Activated CD4-positive, CD25-positive, alpha-beta regulatory T cell treated with anti-CD3 and anti-CD28 coated beads, Interleukin-2, amount 50 U/mL, for 16 hours (primary cell): ENCODE measurements at places on chromosomes 5 and 9.

DNA sequence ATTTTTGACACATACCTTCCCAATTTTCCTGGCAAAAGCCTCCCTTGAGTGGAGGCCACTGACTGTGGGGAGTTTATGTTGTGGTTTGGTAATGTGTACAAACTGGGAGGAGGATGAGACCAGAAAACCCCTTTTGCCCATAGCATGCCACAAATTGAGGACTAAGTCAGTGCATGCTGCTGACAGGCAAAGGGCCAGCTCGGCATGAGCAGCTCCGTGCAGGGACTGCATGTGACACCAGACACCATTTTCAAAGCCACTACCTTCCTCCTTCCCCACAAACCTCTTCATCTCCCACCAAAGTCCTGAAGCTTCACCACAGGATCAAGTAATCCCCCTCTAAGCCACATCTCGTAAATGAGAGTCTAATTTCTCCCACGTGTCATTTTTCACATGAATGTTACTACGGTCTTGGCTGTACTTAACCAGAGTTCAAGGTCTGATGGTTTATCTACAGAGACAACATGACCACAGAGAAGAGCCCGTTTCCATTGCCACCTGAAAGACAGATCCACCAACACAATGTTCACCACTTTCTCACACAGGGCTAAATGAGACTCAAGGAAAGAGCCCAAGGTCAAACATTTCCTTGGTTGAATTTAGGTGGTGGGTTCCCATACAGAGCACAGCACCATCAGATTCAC lies 106.5 kb downstream of the NFIB start:
- no peak for DNase-seq

DNA sequence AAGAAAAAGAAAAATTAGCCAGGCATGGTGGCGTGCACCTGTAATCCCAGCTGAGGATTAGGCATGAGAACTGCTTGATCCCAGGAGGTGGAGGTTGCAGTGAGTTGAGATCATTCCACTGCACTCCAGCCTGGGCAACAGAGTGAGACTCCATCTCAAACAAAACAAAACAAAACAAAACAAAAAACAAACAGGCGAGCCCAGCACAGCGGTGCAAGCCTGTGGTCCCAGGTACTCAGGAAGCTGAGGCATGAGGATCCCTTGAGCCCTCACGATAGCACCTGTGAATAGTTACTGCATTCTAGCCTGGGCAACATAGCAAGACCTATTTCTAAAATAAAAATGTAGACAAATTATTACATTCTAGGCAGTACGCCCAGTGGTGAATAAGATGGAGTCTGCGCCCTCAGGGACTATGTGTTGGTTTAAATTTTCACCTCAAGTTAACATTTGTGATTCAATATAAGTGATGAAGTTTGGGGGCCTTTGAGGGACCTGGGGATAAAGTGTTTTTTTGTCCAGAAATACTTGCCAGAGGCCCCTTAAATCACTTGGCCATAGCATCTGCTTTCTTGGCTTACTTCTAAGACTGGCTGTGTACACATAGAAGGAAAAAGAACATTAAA lies 3.4 kb upstream of the GAPVD1 start:
- no peak for DNase-seq

GRCh38 chr5:109690242-109690974 lies 681 bp downstream of the MAN2A1 start:
- DNase-seq: no peak

GRCh38 chr9:19223724-19224123 lies 6.8 kb upstream of the DENND4C start:
- DNase-seq: no peak

DNA sequence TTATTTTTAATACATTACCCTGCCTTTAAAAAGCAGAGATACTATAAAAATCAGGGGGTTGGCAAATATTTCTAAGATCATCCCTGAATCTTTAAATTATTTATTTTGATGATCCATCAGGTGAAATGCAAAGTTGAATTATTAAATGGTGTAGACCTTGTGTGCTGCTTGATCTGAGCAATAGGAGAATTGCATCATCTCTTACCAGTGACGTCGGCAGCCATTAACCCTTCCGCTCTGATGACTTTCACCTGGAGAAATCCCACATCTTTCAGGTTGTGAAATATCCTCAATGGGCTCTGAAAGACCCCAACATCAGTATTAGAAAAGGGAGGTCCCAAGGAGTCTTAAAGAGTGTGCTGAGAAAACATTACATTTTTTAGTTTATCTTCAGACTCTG lies 270.2 kb downstream of the SLF1 start:
- no peak for DNase-seq

- no peak for DNase-seq
Measured at GRCh38 chr5:143665866-143666265, 146.1 kb upstream of the HMHB1 start.

DNA sequence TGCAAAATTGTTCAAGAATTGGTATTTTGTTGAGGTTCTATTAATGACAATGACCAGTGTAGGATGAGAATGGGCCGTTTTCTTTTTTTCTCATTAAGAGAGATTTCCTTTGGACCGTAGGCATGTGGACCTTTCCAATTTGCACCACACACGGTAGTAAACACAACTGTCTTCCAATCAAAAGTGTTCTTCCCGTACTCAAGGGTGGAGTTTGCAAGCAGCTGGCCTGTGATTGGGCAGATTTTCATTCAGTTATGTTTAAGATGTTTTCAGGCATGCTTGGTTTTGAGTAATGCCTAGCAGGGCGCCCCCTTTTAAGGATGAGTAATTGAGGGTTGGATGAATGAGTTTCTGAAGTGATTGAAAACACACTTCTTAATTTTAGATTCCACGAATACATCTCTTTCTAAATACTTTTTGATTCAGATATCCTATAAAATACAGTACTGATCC lies 2.5 kb downstream of the KDM3B start:
- DNase-seq: peak; percentile 46

GRCh38 chr9:1619915-1620710 lies 395.0 kb upstream of the SMARCA2 start:
- DNase-seq: no peak

DNA sequence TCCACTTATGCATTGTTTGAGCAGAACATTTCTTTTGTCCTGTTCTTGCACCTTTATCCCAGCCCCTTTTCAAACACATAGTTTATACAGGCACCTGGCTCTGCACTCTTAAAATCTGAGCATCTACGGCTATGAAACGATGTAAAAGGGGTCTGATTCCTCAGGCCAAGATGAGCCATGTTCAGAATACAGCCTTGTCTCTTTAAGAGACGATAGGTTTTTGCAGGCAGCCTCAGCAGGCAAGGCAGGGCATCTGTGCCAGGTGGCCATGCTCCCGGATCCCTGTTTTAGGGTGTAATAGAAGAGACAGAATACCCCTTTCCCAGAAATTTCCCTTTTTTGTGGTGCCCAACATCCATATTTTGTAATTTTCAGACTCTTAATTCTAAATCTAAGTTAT lies 89.1 kb upstream of the NFIB start:
- DNase-seq: no peak

DNA sequence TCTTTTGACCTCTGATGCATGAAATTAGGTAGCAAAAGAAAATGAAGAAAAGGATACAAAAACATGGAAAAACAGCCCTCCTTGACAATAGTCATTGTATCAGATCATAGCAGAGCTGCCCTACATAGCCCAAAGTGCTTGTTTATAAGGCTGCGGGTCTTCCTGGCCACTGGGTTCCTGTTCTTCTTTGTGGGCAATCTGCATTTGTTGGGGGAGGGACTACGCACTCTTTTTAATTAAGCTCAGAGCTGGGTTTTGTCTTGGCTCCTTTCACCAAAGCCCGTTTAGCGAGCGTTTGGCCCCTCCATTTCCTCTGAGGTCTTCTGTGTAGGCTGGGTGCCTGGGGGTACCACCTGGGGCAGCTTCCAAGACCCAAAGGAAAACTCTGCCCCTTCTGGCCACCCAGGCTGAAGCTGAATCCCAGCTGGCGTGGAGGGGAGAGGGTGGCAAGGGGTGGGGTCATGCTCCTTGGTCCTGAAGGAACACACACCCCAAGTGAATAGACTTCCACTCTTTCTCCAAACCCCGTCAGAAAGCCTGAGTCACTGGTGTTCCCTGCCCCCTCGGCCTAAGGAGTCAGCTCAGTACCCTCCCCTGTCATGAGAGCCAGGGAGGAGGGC lies 6.5 kb upstream of the PAX5 start:
- DNase-seq: no peak

- no peak for DNase-seq
Measured at GRCh38 chr5:114744406-114744805, 382.5 kb downstream of the KCNN2 start.

DNA sequence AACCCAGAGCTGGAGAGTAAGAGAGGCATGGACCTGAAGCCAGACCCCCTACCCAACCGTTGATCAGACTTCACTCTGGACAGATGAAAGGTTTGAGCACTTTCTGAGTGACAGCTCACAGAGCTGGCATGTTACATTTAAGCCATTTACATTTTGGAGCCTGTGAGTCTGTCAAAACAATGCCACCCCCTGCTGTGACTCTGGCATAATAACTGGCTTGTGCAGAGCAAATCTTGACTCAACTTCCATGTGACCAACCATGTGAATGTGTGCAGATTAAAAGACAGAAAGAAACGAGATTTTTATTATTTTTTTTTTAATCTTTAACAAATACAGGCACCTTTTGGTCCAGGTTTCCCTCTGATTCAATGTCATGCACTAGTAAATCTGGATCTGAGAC lies 48.5 kb downstream of the MFAP3 start:
- no peak for DNase-seq

DNA sequence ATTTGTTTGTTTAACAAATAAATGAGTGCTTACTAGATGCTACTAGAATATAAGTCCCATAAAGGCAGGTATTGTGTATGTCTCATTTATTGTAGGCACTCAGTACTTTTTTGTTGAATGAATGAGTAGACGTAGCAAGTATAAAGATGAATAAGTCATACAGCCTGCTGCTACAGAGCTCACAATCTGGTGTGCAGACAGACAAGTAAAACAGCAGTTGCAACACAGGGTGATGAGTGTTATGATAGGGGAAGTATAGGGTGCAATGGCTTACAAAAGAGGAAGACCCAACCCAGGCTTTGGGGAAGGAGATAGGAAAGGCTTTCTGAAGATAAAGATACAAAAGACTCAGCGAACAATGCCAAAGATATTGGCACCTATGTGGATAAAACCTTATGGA lies 47.7 kb downstream of the SH3RF2 start:
- DNase-seq: no peak

- DNase-seq: no peak
Measured at GRCh38 chr9:70403166-70403565, 11.3 kb downstream of the KLF9 start.

- DNase-seq: no peak
Measured at GRCh38 chr5:54013556-54014194, 296.7 kb downstream of the ARL15 start.

DNA sequence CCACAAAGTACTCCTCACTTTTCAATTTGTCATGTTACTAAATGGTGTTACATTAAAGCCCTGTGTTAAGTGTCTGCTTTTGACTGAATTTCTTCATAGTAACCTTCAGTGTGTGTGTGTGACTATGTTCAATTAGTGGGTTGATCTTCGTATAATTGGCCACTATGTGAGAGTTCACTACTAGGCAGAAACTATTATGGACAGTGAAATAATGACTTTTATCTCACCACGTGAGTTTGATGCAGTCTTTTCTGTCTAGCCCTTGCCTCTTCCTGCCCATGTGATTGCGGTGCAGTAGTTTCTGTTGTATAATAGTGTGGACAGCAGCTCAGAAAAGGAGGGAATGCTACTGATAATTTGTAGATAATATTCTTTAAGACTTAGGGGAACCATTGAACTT lies 1.8 kb upstream of the MAML1 start:
- no peak for DNase-seq

- no peak for DNase-seq
Measured at GRCh38 chr5:111486926-111487325, 25.4 kb downstream of the STARD4 start.

- no peak for DNase-seq
Measured at GRCh38 chr5:172313915-172314314, 30.4 kb upstream of the UBTD2 start.

DNA sequence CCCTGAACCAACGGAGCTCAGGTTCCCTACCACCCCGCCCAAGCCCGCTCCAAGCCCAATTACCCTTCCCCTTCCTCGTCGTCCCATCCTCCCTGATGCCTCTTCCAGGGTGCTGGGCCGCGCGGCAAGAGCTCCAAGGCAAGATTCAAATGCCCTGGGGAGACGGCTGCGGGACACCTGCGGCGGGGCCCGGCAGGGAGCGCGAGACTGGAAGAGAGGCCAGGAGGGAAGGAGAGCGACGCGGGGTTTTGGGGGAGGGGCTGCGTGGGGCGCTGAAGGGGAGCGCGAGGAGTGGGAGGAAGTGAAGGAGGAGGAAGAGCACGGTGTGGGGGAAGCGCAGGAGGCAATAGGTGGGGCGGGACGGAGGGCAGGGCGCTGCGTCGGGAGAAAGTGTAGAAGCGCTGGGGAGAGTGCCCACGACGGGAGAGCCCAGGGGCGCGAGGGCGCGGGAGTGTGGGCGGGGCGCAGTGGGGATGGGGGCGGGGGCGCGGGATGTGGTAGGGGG lies 975 bp upstream of the NXNL2 start:
- DNase-seq: no peak

DNA sequence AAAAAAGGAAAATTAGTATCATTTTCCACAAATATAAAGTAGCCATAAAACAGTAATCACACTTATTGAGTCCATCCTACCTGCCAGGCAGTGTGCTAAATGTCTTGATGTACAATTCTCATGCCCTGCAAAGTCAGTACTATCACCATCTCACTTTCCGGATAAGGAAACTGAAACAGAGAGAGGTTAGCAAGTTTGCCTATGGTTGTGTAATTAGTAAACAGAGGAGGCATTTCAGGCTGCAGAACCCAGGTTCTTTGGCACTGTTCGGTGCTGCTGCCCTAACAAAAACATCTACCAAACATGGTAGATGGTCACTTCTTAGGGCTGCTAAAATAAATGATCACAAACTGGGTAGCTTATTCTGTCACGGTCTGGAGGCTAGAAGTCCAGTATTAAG lies 22.6 kb downstream of the PLAC8L1 start:
- DNase-seq: no peak

DNA sequence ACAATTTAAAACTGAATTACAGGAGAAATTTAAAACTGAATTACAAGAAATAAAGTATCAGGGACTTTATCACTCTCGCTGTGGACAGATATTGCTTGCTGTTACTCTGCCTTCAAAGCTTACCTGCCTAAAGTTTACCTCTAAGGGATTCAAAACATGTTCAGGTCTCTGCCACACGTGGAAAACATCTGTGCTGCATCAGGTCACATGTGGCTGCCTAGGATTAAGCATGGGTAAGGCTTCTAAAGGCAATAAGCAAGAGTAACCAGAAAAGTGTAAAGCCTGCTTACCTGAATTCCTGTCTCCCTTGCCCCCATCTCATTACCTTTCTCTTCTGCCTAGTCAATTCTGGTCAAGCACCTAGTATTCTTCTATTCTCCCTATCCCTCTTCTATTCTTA lies 18.9 kb downstream of the MINAR2 start:
- no peak for DNase-seq

DNA sequence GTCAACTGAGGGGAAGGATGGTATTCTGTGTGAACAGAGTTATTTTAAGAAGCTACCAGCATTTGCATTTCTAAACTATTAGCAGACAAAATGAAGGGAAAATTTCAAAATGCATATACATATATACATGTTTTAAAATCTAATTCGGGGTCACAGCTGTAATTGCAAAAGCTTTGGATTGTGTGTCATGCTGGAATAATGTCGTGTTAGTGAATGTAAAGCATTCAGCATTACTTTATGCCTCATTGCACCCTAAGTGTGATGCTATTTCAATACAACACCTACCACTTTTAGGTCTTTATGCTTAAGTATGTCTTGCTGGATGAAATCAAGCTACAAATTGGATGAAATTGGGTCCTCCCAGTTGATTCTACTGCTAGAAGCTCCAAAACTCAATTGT lies 687.6 kb upstream of the MEF2C start:
- DNase-seq: no peak
